Muscle of leg (tissue), 16 donors: ENCODE measurements at places on chromosomes 7 and 10. TPM values are rescaled to one million over a fixed set of nuclear protein-coding genes. Genes with fewer than 3 reads are reported as not detected.
A peak's percentile ranks its signal among the peaks of the same experiment; 100 is the strongest.

Gene CLDN4
- 0.27 TPM for total RNA-seq

Gene PDE1C
- 4.5 TPM for total RNA-seq

Gene STEAP4
- 4.8 TPM for total RNA-seq

Gene NANOS1
- 3.7 TPM for total RNA-seq

Gene VAX1
- not detected for total RNA-seq

Gene ASAH2B
- total RNA-seq, result 2.9 TPM

Gene MAGI2
- 6.0 TPM for total RNA-seq

Gene RUFY2
- 19.8 TPM for total RNA-seq

Gene ELN
- 142 TPM for total RNA-seq

Gene ACHE
- 21.5 TPM for total RNA-seq

Gene FRMPD2
- 0.18 TPM for total RNA-seq

Gene RPEL1
- not detected for total RNA-seq

Gene TEX47
- total RNA-seq, result not detected

DNA sequence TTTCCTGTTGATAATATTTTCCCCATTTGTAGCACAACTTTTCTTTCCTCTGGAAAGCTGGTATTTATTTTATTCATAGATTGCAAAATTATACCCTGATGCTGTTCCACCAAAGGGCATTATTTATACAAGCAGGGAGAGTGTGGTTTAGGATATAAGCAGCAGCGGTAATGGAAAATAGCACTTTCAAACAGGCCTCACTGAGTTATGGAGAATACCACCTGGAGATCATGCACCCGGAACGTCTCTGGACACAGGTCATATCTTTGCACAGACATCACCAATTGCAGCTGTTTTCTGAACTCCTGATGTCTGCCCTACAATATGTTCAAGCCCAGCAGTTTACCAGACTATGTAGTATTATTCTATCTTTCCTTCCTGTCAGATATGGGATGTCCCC, 2.0 kb upstream of the CALD1 start:
- H3K4me1 ChIP-seq, result peaks cover 8% of the 10 kb centered on the region
- no peak overlapping the region for H3K4me3 ChIP-seq
- H3K27me3 ChIP-seq, result no peaks in the 10 kb centered on the region

- peak overlapping the region; percentile 88 for H3K27ac ChIP-seq
- H3K4me3 ChIP-seq, result no peak overlapping the region
- H3K27me3 ChIP-seq, result peaks cover 2% of the 10 kb centered on the region
- peaks cover 41% of the 10 kb centered on the region for H3K4me1 ChIP-seq
Measured at GRCh38 chr10:12839941-12840611, 161.4 kb downstream of the CCDC3 start.

DNA sequence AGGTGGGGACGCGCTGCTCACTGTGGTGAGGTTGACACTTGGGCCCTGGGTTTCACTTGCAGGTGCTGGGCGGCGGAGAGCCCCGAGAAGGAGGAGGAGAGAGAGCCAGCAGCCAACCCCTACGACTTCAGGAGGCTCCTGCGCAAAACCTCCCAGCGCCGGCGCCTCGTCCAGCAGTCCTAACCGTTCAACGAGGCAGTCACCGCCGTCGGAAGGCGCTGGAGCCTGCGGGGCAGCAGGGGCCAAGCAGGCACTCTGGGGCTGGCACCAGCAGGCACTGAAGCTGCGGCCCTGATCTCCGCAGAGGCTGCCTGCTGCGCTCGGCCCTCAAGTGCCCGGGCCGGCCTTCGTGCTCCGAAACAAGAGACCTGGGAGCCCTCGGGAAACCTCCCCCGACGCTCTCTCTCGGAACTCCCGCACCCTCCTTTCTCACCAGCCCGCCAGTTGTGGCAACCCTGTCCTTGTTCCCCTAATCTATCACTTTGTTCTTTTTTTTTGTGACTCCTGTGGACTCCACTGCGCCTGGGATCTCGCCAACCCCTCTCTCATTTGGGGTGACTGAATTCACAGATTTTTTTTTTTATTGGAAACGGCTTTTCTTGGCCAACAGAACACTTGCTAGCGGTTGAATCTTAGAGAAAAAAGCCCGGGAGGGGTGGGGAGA, 4.7 kb upstream of the GAD2 start:
- peaks cover 62% of the 10 kb centered on the region for H3K27me3 ChIP-seq
- no peak overlapping the region for H3K4me3 ChIP-seq
- no peak for DNase-seq
- peaks cover 9% of the 10 kb centered on the region for H3K4me1 ChIP-seq
- H3K36me3 ChIP-seq, result no peaks in the 10 kb centered on the region

- no peaks in the 10 kb centered on the region for H3K4me1 ChIP-seq
- no peak overlapping the region for H3K27ac ChIP-seq
- H3K27me3 ChIP-seq, result no peaks in the 10 kb centered on the region
Measured at GRCh38 chr7:46725838-46726237, 804.8 kb upstream of the IGFBP3 start.

DNA sequence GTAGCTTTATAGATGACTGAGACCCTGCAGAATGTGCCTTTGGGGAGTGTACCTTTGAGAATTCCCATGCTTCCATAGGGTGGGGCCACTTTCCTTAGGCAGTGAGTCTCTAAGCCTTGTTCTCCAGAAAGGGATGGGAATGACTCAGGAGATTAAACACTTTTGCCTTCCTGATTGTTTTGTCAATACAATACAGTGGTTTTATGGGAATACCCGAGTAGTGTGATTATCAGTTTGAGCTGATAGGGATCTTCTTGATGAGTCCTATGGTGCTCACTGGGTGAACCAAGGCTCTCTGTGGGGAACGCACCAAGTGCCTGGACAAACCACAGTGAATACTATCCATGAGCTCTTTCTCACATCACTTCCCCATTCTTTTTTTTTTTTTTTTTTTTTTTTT, 6.3 kb downstream of the MYOF start:
- H3K27me3 ChIP-seq, result no peaks in the 10 kb centered on the region
- peaks cover 8% of the 10 kb centered on the region for H3K4me1 ChIP-seq
- no peak for DNase-seq

DNA sequence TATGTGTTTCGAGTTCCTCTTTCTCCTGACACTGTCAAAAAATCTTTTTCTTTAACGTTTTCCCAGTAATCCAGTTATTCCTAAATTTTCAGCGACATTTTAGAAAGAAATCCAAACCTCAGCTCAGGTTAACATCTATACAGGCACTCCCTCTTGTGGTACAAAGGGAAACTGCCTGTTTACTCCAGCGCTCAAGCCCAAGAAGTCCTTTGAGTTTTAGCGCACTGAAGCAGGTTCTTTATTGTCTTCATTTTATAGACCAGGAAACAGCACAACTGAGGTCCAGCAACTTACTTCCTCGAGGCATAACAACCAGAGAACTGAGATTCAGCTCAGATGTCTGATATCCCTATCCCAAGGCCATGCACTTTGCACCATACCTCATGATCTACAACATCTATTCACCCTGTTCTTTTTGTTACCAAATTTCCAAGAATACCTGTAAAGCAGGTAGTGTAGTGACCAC, 287.2 kb upstream of the MKLN1 start:
- no peaks in the 10 kb centered on the region for H3K4me1 ChIP-seq
- no peaks in the 10 kb centered on the region for H3K27me3 ChIP-seq
- H3K4me3 ChIP-seq, result no peak overlapping the region
- peak; percentile 73 for DNase-seq
- no peaks in the 10 kb centered on the region for H3K36me3 ChIP-seq

DNA sequence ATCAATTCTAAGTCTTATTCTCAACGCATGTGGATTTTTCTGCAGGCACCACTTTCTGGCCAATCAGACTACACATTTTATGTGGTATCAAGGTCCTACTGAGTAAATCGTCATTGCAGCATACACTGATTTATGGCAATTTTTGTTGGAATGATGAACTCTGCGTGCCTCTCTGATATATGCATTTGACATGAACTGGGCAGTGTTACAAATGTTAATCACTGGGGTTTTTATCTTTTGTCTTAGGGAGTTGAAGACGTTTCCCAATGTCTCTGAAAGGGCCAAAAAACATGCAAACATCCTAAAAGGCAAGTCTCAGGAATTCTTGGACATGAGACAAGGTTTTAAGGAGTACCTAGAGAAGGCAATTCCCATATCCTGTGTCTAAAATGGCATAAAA, 809.5 kb upstream of the CELF2 start:
- no peaks in the 10 kb centered on the region for H3K4me1 ChIP-seq
- H3K27ac ChIP-seq, result no peak overlapping the region
- no peaks in the 10 kb centered on the region for H3K27me3 ChIP-seq

- peaks cover 31% of the 10 kb centered on the region for H3K27me3 ChIP-seq
- peak; percentile 81 for DNase-seq
- no peak overlapping the region for H3K4me3 ChIP-seq
- H3K36me3 ChIP-seq, result no peaks in the 10 kb centered on the region
- H3K27ac ChIP-seq, result peak overlapping the region; percentile 47
Measured at GRCh38 chr7:70630818-70631457, 501.0 kb upstream of the GALNT17 start.

DNA sequence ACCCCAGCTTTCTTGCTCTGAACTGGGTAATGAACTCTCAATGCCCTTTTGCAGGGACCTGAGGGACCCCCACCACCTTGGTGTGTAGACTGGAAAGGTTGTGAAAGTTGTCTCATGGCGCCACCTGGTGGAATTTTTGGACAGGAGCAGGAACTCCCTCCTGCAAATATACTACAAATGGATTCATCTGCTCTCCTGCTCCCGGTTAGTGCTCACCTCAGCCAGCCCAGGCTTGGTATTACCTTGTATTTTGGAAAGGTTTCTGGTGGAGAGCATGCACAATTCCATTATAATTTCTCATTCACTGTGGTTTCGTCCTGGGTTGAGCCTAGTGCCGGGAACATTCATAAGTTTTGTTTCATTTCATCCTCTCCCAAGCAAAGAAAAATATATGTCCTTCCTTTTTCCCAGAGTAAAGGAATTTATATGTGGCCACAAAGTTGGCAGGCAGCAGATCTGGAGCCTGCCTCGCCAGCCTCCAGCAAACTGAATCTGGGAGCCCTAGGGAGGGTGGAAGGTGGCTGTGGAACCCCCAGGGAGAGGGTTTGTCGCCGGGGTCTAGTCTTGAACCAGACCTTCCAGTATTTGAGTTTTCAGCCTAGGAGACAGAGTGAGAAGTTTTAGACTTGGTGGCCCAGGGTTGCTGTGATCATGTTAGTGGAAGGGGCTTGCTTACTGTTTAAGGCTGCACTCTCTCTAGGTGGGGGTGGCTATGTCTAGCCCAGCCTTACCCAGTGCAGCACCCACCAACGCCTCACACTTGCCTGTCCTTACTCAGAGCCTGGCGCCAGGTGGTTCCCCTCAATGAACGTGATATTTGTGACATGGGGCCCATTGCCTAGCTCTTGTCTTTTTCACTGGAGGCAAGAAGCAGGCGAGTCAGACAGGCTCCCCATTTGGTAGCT, 9.5 kb downstream of the FAM241B start:
- H3K4me1 ChIP-seq, result no peaks in the 10 kb centered on the region
- no peak overlapping the region for H3K27ac ChIP-seq
- no peaks in the 10 kb centered on the region for H3K36me3 ChIP-seq
- DNase-seq, result peak; percentile 70
- peaks cover 18% of the 10 kb centered on the region for H3K27me3 ChIP-seq
- no peak overlapping the region for H3K4me3 ChIP-seq

DNA sequence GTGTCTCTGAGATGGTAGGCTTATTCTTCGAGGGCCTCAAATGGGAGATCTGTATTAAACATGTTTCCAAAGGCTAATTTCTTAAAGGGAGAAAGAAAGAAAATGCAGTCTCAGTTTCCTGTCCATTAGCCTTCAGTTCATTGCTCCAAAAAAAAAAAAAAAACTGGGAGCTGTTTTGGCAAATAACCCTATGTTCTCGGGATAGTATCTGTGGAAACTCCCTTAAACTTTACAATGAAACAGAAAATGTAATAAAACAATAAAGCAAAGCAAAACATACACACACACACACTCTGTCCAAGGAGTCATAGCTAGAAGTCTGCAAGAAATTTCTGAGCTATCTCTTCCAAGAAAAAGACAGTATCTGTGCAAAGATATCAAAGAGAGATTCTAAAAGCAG, 172.5 kb upstream of the CELF2 start:
- H3K27ac ChIP-seq, result peak overlapping the region; percentile 84
- DNase-seq, result peak; percentile 86
- H3K4me3 ChIP-seq, result no peak overlapping the region
- H3K27me3 ChIP-seq, result no peaks in the 10 kb centered on the region
- no peaks in the 10 kb centered on the region for H3K4me1 ChIP-seq

- no peaks in the 10 kb centered on the region for H3K36me3 ChIP-seq
- peaks cover 16% of the 10 kb centered on the region for H3K27me3 ChIP-seq
- H3K27ac ChIP-seq, result no peak overlapping the region
- DNase-seq, result no peak
Measured at GRCh38 chr10:77685432-77685831, 47.8 kb upstream of the KCNMA1 start.

- no peak overlapping the region for H3K27ac ChIP-seq
- peaks cover 2% of the 10 kb centered on the region for H3K27me3 ChIP-seq
- no peaks in the 10 kb centered on the region for H3K36me3 ChIP-seq
Measured at GRCh38 chr10:43217563-43218205, 49.2 kb downstream of the RASGEF1A start.

- no peak overlapping the region for H3K27ac ChIP-seq
- no peak overlapping the region for H3K4me3 ChIP-seq
- H3K4me1 ChIP-seq, result no peaks in the 10 kb centered on the region
Measured at GRCh38 chr7:118046801-118047200, 137.2 kb upstream of the LSM8 start.

- no peak for DNase-seq
- H3K4me1 ChIP-seq, result no peaks in the 10 kb centered on the region
- no peak overlapping the region for H3K27ac ChIP-seq
- H3K27me3 ChIP-seq, result peaks cover 2% of the 10 kb centered on the region
- no peaks in the 10 kb centered on the region for H3K36me3 ChIP-seq
- H3K4me3 ChIP-seq, result no peak overlapping the region
Measured at GRCh38 chr7:7529328-7529727, 6.3 kb downstream of the COL28A1 start.

GRCh38 chr7:28064437-28064836, 116.2 kb downstream of the JAZF1 start:
- H3K27me3 ChIP-seq, result no peaks in the 10 kb centered on the region
- H3K36me3 ChIP-seq, result no peaks in the 10 kb centered on the region
- peaks cover 19% of the 10 kb centered on the region for H3K4me1 ChIP-seq
- peak overlapping the region; percentile 87 for H3K27ac ChIP-seq
- DNase-seq, result peak; percentile 44

- no peaks in the 10 kb centered on the region for H3K27me3 ChIP-seq
- H3K36me3 ChIP-seq, result no peaks in the 10 kb centered on the region
Measured at GRCh38 chr7:129572205-129572604, 39.3 kb upstream of the NRF1 start.

DNA sequence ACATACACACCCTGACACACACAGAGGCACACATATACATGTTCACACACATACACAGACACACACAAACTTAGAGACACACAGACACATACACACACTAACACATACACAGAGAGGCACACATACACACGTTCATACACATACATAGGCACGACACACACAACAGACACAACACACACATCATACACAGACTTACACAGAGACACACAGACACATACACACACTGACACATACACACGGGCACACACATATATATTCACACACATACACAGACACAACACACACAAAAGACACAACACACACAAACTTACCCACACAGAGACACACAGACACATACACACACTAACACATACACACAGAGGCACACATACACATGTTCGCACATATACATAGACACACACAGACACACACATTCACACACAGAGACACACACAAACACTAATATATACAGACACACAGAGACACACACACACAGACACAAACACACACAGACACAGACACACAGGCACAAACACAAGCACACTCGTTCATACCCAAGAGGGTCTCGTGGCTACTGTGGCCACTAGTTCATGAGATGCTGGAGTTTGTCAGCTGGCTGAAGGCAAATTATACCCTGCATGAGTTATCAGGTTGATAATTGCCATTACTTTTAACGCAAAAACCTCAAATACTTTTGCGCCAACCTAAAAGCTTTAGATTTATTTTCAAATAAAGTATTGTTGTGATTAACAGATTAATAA, 17.7 kb upstream of the KLF6 start:
- peaks cover 40% of the 10 kb centered on the region for H3K4me1 ChIP-seq
- DNase-seq, result no peak
- H3K27ac ChIP-seq, result no peak overlapping the region
- H3K4me3 ChIP-seq, result no peak overlapping the region
